NCI-H345 (cell line): ENCODE measurements at places on chromosomes 5 and 9.

DNA sequence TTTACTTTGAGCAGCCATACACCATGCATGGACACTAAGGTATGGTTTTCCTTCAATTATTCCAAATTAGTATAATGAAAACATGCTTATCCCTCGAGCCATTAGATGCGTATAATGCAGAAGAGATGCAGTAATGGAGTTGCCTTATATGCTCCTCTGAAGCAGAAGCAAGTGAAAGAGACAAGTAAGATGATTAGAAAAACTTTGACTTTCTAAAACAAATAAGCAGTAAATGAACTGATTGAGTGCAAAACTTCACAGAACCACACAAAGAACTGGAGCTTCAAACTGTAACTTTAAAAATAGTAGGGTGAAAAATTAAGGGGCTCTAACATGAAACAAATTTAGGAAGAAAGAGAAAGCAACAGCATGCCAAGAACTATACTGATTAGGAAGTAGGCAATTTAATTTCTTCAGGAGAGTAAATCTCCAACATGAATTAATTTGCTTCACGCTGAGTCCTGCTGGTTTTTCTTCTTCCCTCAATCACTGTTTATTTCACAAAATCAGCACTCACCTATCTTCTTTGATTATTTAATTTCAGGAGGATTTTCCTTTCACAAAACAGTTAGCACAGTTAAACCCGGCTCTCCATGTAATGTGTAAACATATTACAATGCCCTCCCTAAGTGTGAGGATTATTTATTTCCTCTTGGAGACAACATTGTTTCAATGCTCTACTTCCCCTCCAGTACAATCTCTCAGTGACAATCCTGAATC lies 90.3 kb upstream of the PAM start:
- peak; percentile 53 for DNase-seq

DNA sequence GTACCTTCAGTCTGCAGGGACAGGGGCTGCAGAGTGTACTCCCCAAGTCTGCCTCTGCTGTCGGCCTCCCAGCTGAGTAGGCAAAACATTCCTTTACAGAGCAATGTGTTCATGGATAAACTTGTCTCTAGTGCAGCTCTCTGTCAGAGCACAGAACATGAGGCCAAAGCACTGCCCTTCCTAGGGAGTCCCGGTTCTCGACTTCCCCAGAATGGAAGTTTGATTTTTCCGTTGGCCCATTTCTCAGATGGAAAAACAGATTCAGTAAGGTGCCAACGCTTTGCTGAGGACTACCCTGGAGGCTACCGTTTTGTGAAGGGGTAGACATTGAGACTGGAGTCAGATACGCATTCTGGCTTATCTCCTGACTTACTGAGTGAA lies 422 bp upstream of the TRIM32 start:
- no peak for DNase-seq

- DNase-seq = no peak
Measured at GRCh38 chr9:94033383-94033782, 50.9 kb upstream of the PTPDC1 start.

GRCh38 chr9:127980706-127981558 lies at the start of gene EEIG1:
Gene EEIG1 (minus strand): TSS chr9:127980989. CDS start chr9:127980137, 852 bp downstream.
- DNase-seq = peak; percentile 97

- DNase-seq = no peak
Measured at GRCh38 chr9:93572221-93572620, 4.2 kb upstream of the PHF2 start.

DNA sequence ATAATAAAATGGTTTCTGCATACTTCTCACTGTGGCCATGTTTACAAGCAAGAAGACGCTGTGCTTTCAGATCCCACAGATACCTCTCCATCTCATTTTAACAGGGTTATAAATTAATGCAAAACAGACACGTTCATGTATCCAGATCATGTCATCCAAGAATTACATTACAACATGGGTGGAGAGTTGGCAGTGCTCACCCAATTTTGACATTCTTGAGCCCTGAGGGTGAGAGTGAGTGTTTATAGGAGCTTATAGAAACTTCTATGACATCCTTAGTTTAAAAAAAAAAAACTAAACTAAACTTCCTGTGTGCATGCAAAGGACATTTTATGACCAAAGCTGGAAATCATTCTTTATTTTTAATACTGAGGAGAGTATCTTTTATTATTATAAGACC lies 9.1 kb downstream of the PRKACG start:
- DNase-seq = no peak

- peak; percentile 47 for DNase-seq
Measured at GRCh38 chr5:147234239-147234824, 494 bp upstream of the STK32A start.

DNA sequence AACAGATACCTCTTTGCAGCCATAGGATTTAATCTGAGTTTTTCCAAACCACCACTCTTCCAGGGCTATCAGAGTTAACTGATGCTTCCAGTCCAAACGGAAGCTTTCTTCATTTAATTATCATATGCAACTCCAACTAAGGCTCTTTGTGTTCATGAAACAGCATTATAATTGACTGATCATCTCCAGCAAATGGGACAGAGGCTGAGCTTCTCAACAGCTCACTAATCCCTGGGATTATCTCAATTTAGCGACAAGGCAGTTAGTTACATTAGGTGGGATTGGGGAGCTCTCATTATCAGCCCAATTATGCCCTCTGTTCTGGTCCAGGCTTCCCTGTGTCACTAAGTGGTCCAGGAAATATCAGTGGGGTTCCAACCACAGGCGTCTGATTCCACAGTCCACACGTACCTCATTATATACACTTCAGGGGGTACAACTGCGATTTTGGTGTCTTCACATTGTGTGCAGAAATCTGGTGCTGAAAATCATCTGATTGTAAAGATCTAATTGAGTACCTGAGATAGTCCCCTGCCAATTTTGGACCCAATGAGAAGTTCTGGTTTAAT lies 313.5 kb upstream of the PANK3 start:
- DNase-seq = no peak

GRCh38 chr5:157358871-157359270 lies 92.9 kb downstream of the CYFIP2 start:
- no peak for DNase-seq

DNA sequence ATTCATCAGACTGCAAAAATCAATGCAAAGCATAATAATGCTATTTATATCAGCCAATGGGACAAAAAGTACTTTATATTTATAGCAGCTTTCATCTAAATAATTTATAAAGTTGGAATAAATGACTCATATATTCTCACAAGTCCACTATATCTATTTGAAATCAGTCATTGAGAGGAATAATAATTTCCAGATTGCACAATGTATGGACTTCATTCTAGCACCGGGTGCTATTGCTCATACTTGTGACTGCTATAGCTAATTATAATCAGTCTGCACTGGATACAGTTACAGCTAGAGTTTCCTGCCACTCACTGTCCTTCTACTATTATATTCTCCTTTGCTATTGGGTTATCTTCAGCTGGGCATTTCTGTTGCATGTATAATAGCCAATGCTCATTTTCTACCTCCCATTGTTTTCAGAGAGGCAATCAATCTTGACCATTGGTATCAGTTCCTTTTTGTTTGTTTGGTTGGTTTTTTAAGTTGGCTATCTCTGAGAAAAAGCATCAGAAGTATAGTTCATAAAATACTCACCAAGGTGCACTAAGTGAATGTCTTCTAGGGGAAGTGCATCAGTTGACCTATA lies 1.9 kb downstream of the CDH18 start:
- no peak for DNase-seq

DNA sequence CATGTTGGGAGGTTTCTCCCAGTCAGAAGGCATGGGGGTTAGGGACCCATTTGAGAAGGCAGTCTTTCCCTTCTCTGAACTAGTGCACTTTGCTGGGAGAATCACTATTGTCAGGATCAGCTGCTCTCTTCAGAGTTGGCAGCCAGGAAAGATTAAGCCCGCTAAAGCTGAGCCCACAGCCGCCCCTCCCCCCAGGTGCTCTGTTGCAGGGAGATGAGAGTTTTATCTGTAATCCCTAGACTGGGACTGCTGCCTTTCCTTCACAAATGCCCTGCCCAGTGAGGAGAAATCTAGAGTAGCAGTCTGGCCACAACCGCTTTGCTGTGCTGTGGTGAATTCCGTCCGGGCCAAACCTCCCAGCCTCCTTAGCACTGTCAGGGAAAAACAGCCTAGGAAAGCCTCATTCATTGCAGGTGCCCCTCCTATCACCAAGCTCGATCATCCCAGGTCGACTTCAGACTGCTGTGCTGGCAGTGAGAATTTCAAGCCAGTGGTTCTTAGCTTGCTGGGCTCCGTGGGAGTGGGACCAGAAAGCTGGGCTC lies 69.8 kb downstream of the CNTLN start:
- DNase-seq = no peak

DNA sequence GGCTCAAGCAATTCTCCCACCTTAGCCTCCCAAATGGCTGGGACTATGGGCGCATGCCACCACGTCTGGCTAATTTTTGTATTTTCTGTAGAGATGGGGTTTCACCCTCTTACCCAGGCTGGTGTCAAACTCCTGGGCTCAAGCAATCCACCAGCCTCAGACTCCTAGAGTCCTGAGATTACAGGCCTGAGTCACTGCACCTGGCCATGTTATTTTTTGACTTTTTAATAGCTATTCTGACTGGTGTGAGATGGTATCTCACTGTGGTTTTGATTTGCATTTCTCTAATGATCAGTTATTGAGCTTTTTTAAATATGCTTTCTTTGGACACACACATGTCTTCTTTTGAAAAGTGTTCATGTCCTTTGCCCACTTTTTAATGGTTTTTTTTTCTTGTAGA lies 38.2 kb downstream of the FBXW2 start:
- no peak for DNase-seq

DNA sequence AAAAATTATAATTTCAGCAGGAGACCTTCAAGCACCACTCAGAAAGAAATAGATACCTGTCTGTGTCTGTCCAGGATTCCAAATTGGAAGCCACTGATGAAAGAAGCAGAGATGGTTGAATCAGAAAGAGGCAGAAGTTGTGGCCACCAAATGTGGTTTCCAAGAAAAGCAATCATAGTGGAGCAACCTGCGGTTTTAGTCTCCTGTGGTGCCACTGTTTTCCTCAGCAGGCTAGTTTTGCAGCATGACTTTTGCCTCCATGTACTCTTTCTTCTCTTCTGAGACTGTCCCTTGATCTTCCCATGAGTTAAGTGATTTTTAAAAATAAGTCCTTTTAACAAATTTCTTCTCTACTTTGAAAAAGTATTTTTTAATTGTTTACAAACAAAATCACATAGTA lies 535.8 kb downstream of the CYLC2 start:
- DNase-seq = no peak

GRCh38 chr5:88269222-88269771 lies 652 bp upstream of the TMEM161B start:
- DNase-seq = no peak

- peak; percentile 47 for DNase-seq
Measured at GRCh38 chr9:120210274-120210673, 369.7 kb downstream of the CDK5RAP2 start.

GRCh38 chr9:134366223-134367031 lies 40.2 kb downstream of the RXRA start:
- peak; percentile 92 for DNase-seq

- no peak for DNase-seq
Measured at GRCh38 chr9:114633438-114634089, 22.5 kb downstream of the TMEM268 start.

- DNase-seq = no peak
Measured at GRCh38 chr5:180486636-180487149, 7.5 kb upstream of the CNOT6 start.

GRCh38 chr5:173767574-173768266 lies 120.4 kb upstream of the CPEB4 start:
- DNase-seq = no peak

DNA sequence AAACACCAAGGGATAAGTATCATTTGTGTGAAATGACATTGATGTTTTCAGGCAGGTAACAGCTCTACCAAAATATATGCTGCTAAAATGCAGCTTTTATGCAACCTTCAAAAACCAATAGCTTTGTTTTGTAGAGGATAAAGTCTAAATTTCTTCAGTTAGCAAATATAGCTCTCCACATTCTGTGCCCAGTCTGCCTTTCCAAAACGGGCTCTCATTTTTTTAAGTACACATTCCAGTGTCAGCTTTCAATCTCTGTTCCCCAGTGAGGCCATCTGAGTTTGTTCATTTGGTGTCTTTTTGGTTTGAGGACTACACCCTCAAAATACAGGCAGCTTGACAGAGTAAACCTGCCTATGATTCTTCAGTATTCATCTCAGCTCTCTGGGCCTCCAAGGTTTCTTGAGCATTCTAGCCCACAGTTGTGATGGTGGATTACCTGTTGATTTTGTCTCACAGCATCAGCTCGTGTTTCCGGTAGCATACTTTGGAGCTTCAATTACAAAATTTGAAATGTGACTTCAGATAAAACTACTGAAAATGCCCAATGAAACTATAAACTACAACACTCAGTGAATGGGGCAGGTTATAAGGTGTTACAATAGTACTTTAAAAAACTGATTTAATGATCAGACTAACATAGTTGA lies 55.7 kb downstream of the NR3C1 start:
- DNase-seq = no peak

DNA sequence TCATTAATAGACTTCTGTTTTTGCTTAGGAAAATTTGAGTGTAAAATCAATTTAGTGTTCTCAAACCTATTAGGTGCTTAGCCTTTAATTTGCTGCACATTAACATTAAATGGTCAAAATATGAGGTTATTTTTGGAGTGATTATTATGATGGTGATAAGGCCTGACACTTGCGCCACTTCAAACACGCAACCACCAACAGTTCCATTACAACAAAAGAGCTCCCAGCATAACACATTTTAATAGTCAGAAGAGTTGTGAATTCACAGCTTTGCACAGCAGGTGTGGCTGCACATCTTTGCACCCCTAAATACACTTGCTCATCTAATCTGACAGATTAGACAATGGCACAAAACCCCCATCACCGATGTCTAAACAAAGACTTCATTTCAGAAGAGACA lies 940.7 kb downstream of the NR2F1-AS1 start:
- no peak for DNase-seq

- no peak for DNase-seq
Measured at GRCh38 chr5:119031905-119032304, 39.0 kb upstream of the DMXL1 start.

GRCh38 chr9:70511858-70512257 lies 97.4 kb upstream of the KLF9 start:
- no peak for DNase-seq

DNA sequence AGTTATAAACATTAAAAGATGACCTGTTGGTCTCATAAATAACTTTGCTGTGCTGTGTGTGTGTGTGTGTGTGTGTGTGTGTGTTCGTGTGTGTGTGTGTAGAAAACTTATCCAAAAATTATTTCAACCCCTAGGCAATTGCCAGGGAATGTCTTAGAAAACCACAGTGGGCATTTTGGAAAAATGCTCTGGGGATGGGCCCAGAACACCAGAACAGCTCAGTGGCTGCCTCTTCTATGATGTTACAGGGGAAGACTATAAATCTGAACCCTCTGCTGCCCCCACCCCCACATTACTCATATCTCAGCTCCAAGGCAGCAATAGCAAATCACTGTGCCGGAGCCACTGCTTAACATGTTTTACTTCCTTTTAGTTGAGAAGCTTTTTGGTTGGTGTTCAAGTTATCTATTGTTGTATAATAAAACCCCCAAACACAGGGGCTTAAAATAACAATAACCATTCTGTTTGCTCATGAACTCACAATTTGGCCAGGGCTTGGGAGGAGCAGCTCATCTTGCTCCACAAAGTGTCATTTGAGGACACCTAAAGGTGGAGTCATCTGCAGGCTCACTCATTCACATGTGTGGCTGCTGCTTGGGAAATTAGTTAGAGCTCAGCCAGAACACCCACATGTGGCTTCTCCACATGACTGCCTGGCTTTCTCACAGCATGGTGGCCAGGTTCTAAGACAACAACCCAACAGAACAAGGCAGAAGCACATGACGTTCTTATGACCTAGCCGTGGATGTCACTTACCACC lies 40.4 kb downstream of the ACTBL2 start:
- DNase-seq = no peak

- no peak for DNase-seq
Measured at GRCh38 chr5:169590602-169591001, 7.0 kb downstream of the SPDL1 start.
